ENCODE measurements at places on chromosomes 3 and 15.
A peak's percentile ranks its signal among the peaks of the same experiment; 100 is the strongest.

- no peak for DNase-seq
Observed at GRCh38 chr3:14770591-14770990, 48.2 kb upstream of the FGD5 start.

DNA sequence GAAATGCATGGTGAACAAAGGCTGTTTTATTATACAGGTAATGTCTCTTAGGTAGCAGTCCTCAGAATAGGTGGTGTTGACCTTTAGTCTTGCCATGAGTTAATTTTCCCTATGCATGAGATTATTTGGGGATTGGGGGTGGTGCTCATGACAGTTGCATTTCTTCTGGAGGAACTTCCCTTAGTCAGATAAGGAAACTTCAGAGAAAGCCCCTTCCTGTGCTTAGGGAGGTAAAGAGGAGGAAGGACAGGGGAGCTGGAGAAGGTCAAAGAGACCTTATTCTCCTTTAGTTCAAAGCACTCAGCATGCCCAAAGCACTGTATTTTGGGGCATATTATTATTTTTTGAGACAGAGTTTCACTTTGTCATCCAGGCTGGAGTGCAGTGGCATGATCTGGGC is 47.7 kb downstream of the ZBTB11 start:
- no peak for DNase-seq

- DNase-seq = peak; percentile 45
Observed at GRCh38 chr3:53806182-53807116, 39.8 kb downstream of the CHDH start.

- no peak for DNase-seq
Observed at GRCh38 chr3:30672959-30673358, 66.6 kb downstream of the TGFBR2 start.

DNA sequence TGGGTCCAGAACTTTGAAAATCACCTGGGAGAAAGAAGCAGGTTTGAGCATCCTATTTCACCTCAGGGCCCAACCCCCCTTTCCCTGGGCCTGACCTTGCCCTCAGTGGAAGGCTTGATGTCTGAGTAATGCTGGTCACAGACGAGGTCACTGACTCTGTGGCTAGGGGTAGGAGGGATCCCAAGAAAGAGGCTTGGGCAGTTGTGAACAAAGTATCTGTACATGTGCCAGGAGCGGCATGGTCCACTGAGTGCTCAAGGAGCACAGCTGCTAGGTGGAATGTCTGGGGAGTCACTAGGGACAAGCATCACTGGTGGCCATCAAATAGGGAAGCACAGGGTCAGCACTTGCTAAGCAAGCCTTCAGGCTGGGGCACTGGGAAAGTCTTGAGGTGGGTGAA is 7.3 kb downstream of the CCDC71 start:
- DNase-seq = no peak

- DNase-seq = no peak
Observed at GRCh38 chr3:131669600-131669999, 166.8 kb upstream of the MRPL3 start.

- no peak for DNase-seq
Observed at GRCh38 chr3:173938616-173939015, 541.1 kb downstream of the NLGN1 start.

DNA sequence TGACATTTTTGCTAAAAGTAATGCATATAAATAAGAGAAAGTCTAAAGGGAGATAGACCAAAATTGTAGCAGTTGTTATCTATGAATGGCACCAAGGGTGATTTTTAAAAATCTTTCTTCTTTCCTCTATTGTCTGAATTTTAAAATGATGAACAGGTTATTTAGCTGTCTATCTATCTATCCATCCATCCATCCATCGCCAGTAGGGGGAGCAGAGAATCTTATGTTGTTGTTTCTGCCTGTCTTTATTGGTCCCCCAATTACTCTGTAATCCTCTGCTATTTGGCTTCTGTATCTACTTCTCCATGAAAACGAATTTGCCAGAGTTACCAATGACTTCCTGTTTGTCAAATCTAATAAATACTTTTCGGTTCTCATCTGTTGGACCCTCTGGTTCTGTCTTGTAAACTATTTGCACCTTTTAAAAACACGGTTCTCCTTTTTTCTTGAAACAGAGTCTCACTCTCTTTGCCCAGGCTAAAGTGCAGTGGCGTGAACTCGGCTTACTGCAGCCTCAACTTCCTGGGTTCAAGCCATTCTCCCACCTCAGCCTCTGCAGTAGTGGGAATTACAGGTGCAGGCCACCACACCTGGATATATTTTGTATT is 86.0 kb downstream of the ECT2 start:
- DNase-seq = no peak

- DNase-seq = no peak
Observed at GRCh38 chr3:183464480-183464879, 36.1 kb upstream of the MCF2L2 start.

DNA sequence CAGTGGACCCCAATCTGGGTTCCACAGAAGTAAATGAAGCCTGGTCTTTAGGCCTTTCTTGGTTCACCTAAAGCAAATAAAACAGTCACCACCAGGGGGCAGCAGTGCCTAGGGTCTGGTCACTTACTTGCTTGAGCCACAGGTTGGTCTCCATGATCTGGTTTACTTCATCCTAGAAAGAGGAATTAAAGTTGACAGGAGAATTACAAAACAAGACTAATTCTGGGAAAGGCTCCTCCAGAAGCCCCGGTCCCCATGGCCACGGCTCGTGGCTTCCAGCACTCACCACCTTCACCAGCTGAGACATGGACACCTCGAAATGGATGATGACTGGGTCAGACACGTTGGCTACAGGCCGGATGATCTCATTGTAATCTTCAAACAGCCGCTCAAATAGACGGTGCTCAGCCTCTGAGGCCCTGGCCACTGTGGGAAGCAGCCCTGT is 2.3 kb downstream of the CHRNA3 start:
- DNase-seq = peak; percentile 69

DNA sequence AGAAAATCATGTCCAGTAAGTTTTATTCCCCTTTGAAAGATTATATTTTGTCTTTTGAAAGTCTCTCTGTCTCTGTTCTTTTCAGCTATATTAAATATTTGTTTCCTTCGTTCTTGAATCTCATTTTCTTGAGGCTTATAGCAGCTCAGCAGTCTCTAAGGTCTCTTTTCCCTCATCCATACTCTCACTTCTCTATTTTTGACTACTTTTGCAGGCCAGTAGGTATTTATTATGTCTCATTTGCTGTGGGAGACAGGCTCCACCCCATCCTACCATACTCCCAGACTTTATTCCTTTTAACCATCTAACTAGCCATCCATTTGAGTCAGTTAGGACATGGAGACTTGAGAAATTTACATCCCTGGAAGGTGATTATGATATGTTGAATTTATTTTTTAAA is 71.0 kb downstream of the FILIP1L start:
- DNase-seq = no peak

DNA sequence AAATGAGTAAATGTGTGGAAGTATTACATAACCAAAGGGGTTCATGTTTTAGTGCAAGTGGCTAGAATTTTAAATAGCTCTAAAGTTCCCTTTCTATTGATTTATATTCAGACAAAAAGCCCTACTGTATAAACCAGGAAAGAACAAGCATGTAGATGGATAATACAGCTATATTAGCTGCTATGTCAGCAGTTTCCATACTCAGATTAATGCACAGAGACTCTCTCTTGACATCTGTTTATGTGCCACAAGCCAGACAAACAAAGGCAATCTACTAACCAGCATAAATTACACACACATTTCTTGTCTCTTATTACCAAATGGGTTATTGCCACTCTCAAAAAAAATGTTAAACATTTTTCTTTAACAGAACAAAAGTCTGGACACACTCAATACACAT is 760.1 kb upstream of the NECTIN3 start:
- DNase-seq = no peak

- DNase-seq = no peak
Observed at GRCh38 chr3:159319156-159319555, 517.3 kb downstream of the MFSD1 start.

DNA sequence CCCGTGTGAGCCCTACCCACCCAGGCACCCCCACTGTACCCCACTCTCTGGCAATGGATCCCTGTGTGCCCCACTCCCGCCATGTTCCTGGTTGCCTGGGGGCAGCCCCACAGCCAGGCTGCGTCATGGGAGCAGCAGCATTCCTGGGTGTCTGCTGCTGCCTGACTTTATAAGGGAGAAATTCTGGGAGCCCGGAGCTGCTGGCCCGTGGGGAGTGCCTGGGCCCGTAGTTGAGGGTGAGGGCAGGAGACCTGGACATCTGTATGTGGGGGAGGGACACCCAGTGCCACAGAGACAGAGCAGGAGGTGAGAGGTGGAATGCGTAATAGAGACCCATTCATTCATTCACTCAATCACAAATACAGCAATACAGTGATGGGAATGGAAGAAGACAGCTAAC is 15.1 kb downstream of the CSPG4 start:
- DNase-seq = no peak

DNA sequence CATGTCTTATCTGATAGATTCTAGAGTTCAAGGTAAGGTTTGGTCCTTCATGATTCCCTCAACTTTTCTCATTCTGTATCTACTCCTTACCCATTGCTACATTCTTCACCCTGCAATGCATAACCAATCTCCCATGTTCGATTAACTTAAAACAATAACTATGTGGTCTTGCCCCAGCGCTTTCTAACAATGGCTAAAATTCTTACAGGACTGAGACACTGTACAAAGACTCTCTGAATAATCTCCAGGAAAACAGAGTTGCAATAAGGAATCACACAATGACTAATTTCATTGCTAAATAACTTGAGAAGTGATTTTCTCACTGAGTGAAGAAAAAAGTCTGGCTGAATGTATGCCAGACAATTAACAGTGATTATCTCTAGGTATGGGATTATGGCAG is 69.6 kb upstream of the FAM174B start:
- no peak for DNase-seq

- no peak for DNase-seq
Observed at GRCh38 chr3:81749265-81749664, 12.2 kb downstream of the GBE1 start.

DNA sequence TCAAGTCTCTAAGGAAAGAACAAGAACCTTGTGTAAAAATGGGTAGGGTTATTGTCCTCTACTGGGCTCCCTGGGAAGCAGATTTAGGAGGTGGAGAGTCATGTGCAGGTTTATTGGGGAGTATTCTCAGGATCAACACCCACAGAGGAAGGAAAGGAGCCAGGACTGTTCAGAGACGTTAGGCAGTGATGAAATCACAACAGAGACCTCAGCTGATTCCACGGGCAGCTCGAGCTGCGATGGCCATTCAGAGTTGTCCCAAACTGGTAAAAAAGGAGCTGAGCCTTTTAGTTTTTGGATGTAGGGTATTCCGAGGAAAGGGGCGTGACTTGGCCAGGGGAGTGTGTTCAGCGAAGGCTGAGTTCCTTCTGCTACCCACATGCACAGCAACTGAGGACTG is 85.0 kb downstream of the RORA start:
- DNase-seq = no peak

- no peak for DNase-seq
Observed at GRCh38 chr3:143671626-143672025, 176.6 kb downstream of the SLC9A9 start.

Data from GM12892 (cell line).